Adrenal gland (tissue), 19 donors: ENCODE measurements at places on chromosomes 6 and 20. TPM values are rescaled to one million over a fixed set of nuclear protein-coding genes. Genes with fewer than 3 reads are reported as not detected.
A peak's percentile ranks its signal among the peaks of the same experiment; 100 is the strongest.

Gene KCNG1
- 5.3 TPM for polyA plus RNA-seq

DNA sequence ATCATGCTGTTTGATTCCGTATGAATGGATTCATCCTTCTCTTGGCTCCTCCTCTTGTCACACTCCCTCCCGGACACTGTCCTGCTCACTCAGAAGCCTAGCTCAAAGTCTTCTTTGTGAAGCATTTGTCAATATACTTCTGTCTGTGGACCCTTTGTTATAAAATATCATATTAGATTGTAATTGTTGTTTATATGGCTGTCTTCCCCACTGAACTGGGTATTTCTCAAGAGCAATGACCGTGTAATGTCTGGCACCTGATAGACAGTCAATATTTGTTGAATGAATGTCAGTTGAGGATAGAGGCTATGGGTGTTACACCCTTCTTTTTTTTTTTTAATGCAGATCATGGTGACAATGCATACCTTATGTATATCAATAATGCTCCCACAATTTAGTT is 335.3 kb downstream of the SOX4 start:
- no peaks in the 10 kb centered on the region for H3K36me3 ChIP-seq
- DNase-seq: no peak
- no peak overlapping the region for H3K4me3 ChIP-seq
- no peak overlapping the region for H3K27ac ChIP-seq

Gene COL10A1
- not detected for polyA plus RNA-seq

DNA sequence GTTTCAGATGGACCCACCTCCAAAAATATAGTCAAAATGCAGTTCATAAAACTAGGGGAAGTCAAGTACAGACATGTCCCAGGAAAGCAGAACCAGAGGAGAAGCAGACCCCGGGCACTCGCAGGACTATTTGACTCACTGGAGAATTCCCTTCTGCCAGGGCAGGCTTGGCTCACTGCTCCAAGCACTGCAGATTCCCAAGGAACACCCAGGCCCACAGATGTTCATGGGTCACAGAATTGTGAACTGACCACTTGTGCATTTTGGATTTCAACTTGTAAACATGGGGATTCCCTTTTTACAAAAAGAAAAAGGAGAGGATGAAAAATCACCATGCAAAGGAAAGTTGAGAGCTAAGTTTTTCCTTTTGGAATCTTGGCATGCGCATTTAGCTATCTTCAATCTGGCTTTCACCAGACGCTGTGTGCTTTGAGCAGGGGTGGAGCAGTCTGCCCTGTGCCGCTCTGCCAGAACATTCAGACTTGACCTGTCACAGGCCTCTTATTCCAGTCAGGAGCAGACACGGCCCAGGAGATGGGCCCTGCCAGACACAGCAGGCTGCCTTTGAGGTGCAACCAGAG is 237.5 kb upstream of the TAB2 start:
- H3K4me3 ChIP-seq: no peak overlapping the region
- H3K27me3 ChIP-seq: no peaks in the 10 kb centered on the region
- DNase-seq: peak; percentile 20
- peaks cover 7% of the 10 kb centered on the region for H3K4me1 ChIP-seq
- H3K27ac ChIP-seq: peak overlapping the region; percentile 20
- no peaks in the 10 kb centered on the region for H3K36me3 ChIP-seq

DNA sequence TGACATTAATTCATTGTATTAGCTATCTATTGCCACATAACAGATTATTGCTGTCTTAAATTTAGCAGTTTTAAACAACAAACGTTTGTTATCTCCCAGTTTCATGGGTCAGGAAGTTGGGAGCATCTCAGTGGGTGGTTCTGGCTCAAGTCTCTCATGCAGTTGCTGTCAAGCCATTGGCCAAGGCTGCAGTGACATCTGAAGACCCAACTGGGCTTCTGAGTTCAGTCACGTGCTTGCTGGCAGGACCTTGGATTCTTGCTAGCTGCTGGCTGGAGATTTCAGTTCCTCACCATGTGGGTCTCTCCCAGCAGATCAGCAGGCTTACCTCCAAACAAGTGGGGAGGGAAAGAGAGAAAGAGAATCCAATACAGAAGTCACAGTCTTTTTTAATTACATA is 152.6 kb upstream of the EXOC2 start:
- no peak overlapping the region for H3K27ac ChIP-seq
- no peaks in the 10 kb centered on the region for H3K36me3 ChIP-seq
- no peak for DNase-seq

DNA sequence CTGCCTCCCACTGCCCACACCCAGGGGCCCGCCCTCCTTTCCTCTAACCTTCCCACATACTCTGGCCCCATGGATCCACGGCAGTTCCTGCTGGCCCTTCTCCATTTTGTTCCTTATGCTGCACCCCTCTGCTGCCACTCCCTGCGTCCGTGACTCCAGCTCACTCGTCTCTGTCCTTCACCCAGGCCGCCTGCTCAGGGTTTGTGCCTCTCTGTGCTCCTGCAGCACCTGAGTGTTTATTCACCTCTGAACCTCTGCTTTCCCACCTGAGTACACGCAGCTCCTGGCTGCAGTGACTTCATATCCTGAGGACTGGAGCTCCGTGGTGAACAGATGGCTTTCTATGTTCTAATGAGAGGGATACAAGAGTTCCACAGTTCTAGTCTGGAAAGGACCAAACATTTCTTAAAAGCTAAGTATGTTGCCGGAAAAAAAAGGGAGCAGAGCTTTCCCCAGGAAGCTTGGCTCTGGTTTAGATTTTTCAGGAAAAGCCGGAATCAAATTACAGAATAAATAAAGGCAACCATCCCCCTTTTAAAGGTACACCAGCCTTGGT is 1.5 kb upstream of the GNRH2 start:
- peaks cover 34% of the 10 kb centered on the region for H3K36me3 ChIP-seq
- H3K27ac ChIP-seq: peak overlapping the region; percentile 71
- no peaks in the 10 kb centered on the region for H3K27me3 ChIP-seq
- no peak overlapping the region for H3K4me3 ChIP-seq
- H3K4me1 ChIP-seq: peaks cover 4% of the 10 kb centered on the region

- H3K4me1 ChIP-seq: no peaks in the 10 kb centered on the region
- no peak overlapping the region for H3K4me3 ChIP-seq
- H3K27me3 ChIP-seq: no peaks in the 10 kb centered on the region
Measured at GRCh38 chr6:55950071-55950814, 74.9 kb upstream of the BMP5 start.

Gene PTCHD4
- 0.09 TPM for polyA plus RNA-seq

Gene SIRPB2
- polyA plus RNA-seq: 2.5 TPM

Gene PROCR
- polyA plus RNA-seq: 29.8 TPM

Gene ARMC12
- 6.9 TPM for polyA plus RNA-seq

DNA sequence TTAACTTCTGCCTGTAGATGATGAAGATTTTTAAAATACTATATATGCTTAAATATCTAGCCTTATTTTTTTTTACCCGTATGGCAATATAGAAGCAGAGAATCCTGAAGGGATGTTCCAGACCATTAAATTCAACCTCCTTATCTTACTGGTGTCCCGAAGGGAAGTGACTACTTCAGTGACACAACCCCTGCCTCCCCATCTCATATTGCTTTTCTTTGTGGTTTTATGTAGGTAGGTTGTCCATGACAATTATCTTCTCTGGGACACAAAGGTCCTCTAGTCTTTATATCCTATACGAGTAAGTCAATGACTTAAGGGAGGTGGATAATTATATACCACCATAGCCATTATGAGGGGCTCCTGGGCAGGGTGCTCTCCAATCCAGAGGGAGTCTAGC is 57.4 kb upstream of the EMILIN3 start:
- DNase-seq: no peak
- no peaks in the 10 kb centered on the region for H3K4me1 ChIP-seq
- H3K36me3 ChIP-seq: peaks cover 56% of the 10 kb centered on the region
- H3K4me3 ChIP-seq: no peak overlapping the region
- H3K27me3 ChIP-seq: no peaks in the 10 kb centered on the region

DNA sequence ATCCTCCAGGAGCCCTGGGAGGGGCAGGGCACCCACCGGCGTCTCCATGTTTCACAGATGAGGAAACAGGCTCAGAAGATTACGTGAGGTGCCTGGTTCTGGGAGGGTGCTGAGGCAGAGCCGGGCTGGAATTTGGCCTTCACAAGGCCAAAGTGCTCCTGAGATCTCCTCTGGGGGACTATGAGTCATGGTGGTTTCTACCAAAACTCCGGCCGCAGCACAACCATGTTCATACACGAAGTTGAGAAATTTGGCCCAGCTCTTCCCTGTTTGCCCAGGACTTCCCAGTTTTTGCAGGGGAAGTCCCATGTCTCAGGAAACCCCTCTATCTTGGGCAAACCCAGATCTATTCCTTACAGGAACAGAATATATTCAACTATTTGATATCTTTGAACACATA is 172.9 kb upstream of the CDYL start:
- no peaks in the 10 kb centered on the region for H3K36me3 ChIP-seq
- peak; percentile 63 for DNase-seq
- H3K27me3 ChIP-seq: no peaks in the 10 kb centered on the region
- no peak overlapping the region for H3K27ac ChIP-seq
- no peak overlapping the region for H3K4me3 ChIP-seq

DNA sequence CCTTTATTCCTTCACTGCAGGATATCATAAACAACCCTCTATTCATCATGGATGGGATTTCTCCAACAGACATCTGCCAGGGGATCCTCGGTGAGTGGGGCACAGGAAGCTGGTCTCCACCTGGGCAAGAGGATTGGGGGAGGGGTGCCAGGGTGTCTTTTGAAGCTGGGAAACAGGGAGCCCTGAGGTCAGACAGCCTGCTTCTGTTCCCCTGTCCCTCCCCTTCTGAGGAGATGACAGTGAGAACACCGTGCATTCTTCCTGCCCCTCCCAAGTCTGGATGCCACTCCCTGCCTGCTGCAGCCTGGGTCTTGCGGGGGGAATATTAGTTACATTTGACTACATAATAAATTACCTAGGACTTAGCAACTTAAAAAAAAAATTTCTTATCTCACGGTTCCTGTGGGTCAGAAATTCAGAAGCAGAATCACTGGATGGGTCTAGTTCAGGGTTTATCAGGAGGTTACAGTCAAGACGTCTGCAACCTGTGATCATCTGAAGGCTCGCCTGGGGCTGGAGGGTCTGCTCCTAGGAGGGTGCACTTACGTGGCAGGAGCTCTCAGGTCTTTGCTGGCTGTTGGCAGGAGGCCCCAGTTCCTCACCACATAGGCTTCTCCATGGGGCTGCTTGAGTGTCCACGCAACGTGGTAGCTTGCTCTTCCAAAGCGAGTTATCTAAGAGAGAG is 11.4 kb downstream of the CAPN11 start:
- peaks cover 5% of the 10 kb centered on the region for H3K4me1 ChIP-seq
- no peak overlapping the region for H3K27ac ChIP-seq
- H3K36me3 ChIP-seq: no peaks in the 10 kb centered on the region
- no peak overlapping the region for H3K4me3 ChIP-seq
- H3K27me3 ChIP-seq: no peaks in the 10 kb centered on the region

- H3K36me3 ChIP-seq: no peaks in the 10 kb centered on the region
- H3K4me3 ChIP-seq: no peak overlapping the region
- DNase-seq: no peak
- H3K27me3 ChIP-seq: no peaks in the 10 kb centered on the region
Measured at GRCh38 chr20:39124064-39124463, 161.9 kb downstream of the DHX35 start.

Gene TMEM244
- not detected for polyA plus RNA-seq

GRCh38 chr20:10902174-10902573 is 228.4 kb upstream of the JAG1 start:
- no peaks in the 10 kb centered on the region for H3K36me3 ChIP-seq
- no peak for DNase-seq
- no peaks in the 10 kb centered on the region for H3K4me1 ChIP-seq
- H3K4me3 ChIP-seq: no peak overlapping the region

Gene WFDC6
- not detected for polyA plus RNA-seq

DNA sequence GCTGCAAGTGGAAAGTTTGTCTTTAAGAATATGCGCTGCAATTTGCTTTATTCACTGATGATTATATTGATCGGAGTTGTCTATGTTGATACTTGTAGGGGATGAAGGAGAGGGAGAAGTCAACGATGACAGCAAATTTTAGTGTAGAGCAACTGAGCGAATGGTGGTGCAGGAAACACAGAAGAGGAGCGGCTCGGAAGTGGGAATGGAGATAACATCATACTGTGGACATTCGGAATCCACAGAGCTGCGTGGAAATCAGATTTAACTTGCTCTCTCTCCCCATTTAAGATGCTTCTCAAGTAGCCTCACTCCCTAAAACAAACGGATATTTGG is 722 bp upstream of the TMEM14B start:
- no peak for DNase-seq
- H3K27me3 ChIP-seq: no peaks in the 10 kb centered on the region
- no peaks in the 10 kb centered on the region for H3K36me3 ChIP-seq
- H3K4me1 ChIP-seq: peaks cover 19% of the 10 kb centered on the region
- no peak overlapping the region for H3K4me3 ChIP-seq

- DNase-seq: peak; percentile 75
- no peaks in the 10 kb centered on the region for H3K36me3 ChIP-seq
- no peak overlapping the region for H3K27ac ChIP-seq
- no peak overlapping the region for H3K4me3 ChIP-seq
- H3K27me3 ChIP-seq: no peaks in the 10 kb centered on the region
Measured at GRCh38 chr6:35415065-35415891, 36.9 kb upstream of the FANCE start.
